ENCODE measurements at places on chromosomes 6 and 20.

- DNase-seq: no peak
Measured at GRCh38 chr6:97154015-97154414, 129.0 kb downstream of the MMS22L start.

- DNase-seq: no peak
Measured at GRCh38 chr6:92779746-92780145, 639.6 kb downstream of the EPHA7 start.

DNA sequence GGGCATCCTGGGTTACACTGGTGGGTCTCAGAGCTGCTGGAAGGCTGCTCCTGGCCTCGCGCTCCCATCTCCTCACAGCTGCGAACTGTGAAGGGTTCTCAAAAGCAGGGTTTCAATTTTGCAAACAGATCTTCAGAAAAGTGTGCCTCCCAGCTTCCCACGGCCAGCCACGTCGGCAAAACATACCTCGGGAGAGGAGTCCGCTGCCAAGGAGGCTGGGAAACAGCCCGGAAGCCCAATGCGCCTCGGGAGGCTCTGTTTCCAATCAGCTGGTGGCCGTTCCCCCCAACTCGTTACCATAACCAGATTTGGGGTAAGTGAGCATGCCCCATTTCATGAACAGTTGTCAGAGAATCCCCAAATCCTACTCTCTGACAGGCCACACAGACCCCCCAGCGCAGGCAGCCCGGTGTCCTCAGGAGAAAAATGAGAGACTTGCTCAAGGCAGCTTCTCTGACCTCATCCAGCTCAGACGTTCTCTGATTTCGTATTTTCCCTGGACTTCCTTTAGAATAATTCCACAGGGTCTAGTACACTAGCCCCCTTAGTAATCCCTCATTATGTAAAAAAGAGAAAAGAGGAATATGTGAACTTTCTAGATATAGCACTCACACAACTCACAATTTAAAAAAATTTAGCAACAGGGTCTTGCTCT, 98.4 kb downstream of the SNX5 start:
- no peak for DNase-seq

GRCh38 chr20:53738039-53738944, 144.7 kb upstream of the ZNF217 start:
- no peak for DNase-seq

- no peak for DNase-seq
Measured at GRCh38 chr6:90446164-90446563, 140.7 kb downstream of the MAP3K7 start.

- no peak for DNase-seq
Measured at GRCh38 chr6:143700684-143701348, 23.1 kb downstream of the PHACTR2 start.

- no peak for DNase-seq
Measured at GRCh38 chr6:109239651-109240321, 142.5 kb downstream of the CD164 start.

DNA sequence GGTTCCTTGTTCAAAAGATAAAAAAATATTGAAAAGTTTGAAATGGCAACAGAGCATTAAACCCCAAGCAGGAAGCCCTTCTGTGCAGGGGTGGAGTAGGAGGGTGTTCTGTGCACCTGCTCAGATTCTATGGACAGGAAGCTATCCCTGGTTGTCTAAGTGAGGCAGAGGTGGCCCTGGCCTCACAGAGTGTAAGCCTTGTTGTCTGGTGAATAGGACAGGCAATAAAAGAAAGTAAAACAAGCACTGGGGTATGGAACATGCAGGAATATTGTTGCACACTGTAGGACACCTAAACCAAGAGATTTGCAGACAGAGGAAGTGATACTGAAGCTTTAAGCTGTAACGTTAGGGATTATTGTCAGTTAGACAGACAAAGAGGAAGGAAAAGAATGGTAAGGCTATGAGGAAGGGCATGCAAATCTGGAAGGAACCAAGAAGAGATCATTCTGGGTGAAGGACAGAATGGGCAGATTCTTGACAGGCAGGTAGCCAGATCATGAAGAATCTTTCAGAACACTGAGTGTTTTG, 66.8 kb downstream of the TBC1D7 start:
- DNase-seq: no peak

DNA sequence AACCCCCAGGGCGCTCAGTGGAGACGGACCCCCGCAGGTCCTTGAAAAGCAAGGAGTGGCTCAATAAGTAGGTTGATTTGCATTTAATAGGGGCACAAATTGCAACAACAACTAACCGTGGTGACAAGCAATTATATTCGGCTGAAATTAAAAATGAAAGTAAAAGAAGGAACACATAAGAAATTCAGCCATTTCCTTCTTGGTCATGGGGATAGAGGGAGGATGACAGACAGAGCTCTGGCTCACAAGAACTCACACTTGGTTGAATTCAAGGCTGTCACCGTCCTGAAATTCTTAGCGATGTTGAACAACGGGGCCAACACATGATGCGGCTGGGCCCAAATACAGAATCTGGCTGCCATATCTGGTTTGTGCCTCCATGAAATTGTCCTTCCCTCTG, 129.0 kb downstream of the EDN3 start:
- no peak for DNase-seq

DNA sequence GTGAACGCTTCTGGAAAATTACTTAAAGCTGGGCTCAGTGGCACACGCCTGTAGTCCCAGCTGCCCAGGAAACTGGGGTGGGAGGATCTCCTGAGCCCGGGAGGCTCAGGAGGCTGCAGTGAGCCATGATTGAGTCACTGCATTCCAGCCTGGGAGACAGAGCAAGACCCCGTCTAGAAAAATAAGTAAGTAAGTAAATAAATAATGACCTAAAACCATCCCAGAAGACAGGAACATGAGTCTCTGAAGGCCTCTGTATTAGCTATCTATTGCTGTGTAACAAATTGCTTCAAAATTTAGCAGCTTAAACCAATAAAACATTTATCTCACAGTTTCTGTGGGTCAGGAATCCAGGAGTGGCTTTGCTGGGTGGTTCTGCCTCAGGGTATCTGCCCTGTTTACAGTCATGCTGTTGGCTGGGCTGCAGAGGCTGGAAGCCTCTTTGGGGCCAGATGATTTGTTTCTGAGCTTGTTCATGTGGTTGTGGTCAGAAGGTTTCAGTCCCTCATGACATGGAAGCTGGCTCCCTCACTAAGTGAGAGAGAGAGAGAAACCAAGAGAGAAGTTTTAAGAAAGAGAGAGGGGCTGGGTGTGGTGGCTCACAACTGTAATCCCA, 48.4 kb upstream of the NCOA3 start:
- DNase-seq: peak; percentile 77

DNA sequence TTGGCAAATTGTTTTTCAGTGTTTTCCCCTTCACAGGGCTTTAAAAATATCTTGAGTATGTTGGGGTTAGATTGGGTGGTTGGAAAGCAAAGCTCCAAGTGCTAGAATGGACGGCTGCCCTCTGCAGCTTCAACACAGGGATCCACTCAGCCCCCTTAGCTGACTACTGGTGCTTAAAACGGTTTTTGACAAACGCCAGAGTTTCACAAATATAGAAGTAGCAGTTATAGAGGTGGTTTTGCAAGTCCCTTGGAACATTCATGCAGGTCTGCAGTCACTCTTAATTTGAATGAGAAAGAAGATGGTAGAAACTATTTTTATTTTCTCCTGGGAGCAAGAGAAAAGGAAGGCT, 175.9 kb downstream of the ARID1B start:
- no peak for DNase-seq

DNA sequence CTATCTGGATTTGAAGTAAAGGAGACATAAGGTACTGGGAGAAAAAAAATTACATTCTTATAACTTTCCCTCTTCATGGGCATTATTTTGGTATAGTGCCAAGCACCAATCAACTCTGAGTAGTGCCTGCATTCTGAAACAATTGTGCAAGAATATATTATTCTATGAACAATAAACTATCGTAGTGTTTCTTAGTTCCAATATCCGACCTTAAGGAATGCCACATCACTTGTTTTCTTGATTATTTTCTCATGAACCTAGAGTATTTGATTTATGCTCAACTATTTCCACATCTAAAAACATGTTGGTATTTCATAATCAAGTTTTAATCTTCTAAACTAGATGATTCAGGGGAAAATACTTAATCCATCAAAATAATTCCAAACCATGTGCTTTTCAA, 294.4 kb upstream of the TBX18 start:
- no peak for DNase-seq

DNA sequence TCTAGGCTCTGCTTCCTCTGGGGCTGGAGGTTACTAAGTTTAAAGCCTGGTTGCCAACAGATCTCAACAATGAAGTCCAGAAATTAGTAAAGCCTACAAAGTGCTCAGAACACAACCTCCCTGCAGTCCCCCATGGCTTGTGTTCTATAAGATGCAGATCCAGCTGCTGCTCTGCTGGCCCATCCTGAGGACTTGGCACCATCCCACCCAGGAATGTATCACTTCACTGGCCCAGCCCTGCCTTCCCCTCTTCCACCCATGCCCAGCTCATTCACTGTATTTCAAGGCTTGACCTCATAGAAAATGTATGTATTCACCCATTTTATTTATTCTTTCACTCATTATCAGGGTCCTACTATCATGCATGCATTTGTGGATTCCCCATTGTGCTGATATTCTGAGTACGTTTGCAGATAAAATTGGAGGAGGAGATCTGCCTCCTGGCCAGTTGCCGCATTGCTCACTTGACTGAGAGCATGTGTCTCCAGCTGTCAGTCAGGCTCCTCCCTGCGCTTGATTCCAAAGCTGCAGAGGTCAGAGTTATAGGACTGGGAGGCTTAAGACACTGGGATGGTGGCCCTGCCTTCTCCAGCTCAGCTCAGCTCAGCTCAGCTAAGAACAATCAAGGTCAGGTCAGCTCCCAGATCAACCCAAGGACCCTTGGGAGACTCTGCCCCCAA, 104.8 kb downstream of the MAFB start:
- no peak for DNase-seq

DNA sequence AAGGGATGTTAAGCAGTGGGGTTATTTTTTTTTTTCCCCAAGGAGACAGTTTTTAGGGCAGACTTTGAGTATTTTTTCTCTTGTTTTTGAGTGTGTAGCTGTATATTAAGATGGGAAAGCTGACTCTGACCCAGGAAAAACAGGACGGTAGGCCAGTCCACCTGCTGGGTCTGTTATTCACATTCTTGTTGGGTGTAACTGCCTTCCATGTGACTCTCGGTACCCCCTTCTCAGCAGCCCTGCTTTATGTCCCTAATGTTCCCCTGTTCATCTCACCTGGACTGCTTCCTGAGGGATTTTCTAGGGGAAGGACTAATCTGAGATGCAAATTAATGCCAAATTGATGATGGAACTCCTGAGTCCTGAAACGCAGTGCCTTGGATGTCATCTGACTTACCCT, 21.9 kb downstream of the FOXO3 start:
- no peak for DNase-seq

DNA sequence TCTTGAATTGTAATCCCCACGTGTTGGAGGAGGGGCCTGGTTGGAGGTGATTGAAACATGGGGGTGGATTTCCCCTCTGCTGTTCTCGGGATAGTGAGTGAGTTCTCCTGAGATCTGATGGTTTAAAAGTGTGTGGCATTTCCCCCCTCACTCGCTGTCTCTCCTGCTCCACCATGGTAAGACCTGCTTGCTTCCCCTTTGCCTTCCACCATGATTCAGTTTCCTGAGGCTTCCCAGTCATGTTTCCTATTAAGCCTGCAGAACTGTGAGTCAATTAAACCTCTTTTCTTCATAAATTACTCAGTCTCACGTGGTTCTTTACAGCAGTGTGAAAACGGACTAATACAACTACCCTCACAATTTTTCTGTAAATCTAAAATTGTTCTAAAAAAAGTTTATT, 26.8 kb upstream of the FAM184A start:
- peak; percentile 24 for DNase-seq

- no peak for DNase-seq
Measured at GRCh38 chr20:23152308-23152892, 66.3 kb upstream of the CD93 start.

DNA sequence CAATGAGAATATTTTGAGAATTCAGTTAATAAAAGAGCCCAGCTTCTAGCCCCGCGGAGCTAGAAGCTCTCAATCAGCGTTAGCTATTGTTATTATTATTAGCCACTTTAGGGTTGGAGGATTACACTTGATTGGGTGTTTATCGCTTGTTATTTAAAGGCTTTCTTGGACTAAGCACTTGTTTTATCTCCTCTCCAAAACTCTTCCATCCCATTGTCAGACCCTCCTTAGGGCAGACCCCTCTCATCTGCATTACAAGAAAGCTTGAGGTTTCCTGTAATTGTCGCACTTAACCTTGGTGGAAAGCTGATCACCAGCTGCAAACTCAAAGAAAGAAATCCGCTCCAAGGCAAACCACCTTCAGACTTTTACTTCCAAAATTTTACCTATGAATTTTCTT, 4.8 kb downstream of the DPPA5 start:
- no peak for DNase-seq

- no peak for DNase-seq
Measured at GRCh38 chr6:16759181-16759645, 2.0 kb downstream of the ATXN1 start.

Measured in activated CD4-positive, alpha-beta memory T cell treated with anti-CD3 and anti-CD28 coated beads for 36 hours (primary cell).